ENCODE measurements at places on chromosomes 1 and 21.
A peak's percentile ranks its signal among the peaks of the same experiment; 100 is the strongest.

DNA sequence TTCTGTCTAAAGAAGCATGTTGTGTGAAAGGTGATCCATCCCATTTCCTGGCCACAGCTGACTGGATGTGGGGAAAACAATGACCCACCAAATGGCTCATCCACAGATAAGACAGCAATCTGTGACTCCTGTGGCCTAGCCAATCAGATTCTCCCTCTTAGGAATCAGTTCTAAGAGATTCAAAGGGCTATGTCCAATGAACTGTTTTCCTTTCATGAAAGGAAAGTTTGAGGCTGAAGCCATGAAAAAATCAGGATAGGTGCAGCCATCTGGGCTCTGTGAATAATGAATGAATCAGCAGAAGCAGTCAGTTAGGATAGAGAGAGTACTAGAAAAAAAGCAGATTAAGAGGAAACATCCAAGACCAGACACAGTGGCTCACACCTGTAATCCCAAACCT is 164.7 kb downstream of the NRIP1 start:
- DNase-seq = no peak

- no peak for DNase-seq
Observed at GRCh38 chr1:86380257-86380861, 15.8 kb downstream of the ODF2L start.

DNA sequence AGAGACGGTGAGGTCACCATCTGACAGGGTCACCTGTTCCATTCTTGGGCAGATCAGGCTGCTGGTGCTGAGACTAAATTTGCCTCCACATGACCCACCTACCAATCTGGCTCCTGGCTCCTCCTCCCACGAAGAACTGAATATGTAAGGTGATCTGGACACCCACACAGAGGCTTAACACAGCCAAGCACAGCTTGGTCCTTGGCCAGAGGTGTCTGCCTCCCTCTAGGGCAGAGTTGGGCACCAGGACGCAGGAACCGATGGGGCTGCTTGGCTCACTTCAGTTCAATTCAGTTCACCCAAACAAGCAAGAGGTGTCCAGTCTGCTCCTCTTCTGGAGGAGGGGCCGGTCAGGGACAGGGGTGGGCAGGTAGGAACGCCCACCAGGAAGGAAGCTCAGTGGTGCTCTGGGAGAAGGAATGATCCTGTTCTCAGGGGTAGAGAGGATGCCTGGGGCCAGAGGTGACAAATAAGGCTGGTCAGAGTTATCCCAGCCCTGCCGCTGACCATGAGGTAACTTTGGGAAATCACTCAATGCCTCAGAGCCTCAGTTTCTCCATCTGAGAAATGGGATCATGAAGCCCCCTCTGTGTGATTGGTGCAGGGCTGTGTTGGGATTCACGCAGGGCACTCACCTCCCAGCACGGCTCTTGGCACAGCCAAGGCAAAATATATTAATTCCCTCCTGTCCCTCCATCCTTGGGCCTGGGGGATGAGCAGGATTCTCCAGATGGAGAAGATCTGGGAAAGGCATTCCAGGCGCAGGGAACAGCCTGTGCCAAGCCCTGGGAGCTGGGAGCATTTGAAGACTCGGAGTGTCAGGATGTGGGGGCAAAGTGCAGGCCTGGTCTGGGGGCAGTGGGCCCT is 284.5 kb downstream of the PTPRU start:
- DNase-seq = no peak

- no peak for DNase-seq
Observed at GRCh38 chr1:59266180-59266926, 30.5 kb upstream of the FGGY start.

DNA sequence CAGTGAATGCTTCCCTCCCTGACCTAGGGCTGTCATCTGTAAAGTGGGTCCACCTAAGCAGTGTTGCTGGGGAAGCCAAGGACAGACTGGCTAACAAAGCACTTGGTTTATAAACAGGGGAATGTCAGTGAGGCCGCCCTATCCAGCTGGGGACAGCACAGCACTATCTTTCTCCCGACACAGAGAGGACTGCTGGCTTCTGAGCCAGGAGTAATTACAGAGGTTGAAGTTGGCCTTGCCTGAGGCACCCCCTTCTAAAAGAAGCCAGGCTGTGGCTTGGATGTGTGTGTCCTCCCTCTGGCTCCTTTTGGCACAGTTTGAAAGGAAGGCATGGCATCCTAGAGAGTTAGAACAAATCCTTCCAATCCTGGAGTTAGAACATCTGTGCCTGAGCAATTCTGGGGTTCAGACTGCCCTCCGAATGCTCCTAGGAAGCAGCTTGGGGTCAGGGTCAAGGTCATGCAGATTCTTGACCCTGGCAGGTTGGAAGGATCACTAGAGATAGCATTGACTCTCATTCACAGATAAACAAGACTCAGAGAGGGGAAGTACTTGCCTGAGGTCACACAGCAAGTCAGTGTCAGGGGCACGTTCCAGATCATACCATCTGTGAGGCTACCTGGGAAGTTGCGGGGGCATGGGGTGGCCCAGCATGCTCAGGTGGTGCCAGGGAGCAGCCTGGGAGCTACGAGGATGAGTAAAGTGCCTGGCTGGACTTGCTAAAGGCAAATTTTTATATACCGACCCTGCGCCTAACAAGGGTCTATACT is 1.3 kb upstream of the LDLRAP1 start:
- DNase-seq = no peak

DNA sequence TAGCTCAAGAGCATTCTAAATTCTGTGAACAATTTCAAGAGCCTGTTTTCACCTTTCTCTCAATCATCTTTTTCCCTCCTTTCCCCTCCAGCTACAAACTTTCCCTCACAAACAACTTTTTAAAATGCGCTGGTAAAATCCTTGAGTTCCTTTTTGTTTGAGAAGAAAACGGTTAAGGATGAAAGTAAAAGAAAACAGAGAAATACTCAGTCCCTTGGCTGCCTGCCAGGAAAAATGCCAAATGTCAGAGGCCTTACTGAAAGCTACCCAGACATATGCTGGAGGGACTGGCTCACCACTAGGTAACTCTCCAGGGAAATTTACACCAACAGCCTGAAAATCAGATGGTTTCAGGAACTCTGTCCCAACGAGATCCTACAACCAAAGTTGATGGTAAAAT is 11.0 kb upstream of the SERBP1 start:
- peak; percentile 2 for DNase-seq

DNA sequence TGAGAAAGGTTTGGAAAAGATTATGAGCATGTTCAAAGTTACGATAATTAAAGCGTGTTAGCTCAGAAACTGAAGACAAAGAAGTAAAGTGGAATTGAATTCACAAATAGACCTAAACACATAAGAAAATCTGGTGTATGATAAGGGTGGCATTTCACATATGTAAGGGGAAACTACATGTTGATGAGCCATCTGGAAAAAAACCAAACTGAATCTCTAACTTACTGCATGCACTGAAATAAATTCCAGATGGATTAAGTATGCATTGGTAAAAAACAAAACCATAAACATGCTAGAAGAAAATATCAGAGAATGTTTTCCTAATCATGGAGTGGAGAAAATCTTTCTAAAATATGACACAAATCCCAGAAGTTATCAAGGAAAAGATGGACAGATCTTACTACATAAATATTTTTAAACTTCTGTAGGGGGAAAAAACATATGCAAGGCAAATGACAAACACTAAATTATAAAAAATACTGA is 34.0 kb upstream of the CTPS1 start:
- no peak for DNase-seq

DNA sequence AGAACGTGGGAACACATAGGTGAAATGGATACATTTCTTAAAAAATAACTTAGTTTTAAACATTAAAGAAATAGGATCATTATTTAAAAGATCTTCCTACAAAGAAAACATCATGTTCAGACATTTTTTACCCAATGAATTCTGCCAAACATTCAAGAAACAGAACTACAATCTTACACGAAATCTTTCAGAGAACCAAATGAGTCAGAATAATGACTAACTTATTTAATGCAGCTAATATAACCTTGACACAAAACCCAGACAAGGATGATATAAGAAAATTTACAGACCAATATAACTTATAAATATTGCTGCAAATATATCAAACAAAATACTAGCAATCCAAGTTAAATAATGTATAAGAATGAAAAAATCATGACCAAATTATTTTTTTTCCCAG is 220.1 kb upstream of the KCNK2 start:
- no peak for DNase-seq

DNA sequence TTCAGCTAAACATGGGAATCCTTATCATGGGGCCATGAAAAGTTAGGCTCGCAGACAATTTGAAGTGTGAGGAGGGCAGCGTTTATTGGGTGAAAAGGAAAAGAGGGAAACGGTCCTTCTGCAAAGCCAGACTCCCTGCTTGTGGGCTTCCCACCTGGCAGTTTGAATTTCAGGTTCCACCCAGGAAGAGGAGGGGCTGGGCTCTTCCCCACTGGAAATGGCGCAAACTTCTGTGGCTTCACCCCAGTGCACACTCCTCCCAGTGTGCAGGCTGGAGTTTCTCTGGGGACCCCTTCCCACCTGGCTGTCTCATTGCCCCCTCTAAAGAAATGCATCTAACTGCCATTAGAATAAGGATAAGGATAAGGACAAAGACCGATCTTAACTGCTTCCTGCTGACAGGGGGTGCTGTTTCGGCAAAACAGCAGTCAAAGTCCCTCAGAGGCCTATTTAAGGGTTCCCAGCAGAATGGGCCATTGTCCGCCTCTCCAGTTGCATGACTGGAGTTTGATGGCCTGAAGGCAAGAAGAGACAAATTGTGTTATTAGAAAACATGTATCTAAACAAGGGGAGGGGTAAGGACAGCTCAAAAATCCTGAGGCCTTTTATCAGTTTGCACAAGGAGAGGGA is 20.4 kb downstream of the AIM2 start:
- no peak for DNase-seq

DNA sequence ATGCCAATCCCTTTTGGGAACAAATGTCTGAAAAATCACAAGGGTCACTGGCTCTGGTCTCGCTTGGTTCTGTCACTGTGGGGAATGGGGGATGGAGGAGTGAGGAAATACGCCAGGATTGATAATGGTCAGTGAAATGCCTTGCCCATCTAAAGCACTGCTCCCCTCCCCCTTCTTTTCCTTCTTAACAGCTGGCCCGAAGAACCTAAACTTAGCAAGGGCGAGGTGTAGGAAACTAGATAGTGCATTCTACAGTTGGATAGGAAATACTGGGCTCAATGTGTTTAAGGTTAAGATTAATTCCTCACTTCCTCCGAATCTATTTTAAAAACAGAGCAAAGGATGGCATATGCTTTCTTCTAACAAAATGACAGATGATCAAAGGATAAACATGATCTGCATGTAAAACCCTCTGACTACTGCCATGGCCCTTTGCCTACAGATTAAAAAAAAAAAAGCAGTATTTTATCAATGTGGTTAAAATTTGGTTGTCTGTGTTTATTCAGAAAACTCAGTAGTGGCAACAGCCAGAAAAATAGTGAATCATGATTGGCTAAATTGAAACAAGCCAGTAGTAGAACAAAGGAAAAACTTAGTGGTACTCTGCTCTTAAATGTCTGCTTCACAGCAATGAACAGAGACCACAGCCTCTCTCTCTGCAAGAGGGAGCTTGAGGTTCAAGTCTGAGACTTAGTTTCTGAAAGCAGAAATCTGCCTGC is 86.1 kb upstream of the VAV3 start:
- no peak for DNase-seq

DNA sequence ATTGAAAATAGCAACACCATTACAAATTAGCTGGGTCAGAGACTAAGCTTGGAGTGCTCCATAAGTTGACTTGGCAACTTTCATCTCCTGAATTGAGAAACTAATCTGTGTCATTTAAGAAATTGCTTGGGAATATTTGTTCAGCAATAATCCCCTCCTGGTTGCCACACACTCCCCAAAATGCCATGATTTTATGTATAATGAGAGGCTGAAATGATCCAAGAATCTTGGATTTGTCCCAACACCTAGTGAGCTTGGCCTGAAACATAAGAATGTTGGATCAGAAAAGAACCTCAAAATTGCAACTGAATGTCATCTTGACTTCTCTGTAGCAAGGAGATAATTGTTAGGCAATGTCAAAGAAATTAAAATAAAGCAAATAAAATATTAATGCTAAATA is 805.9 kb upstream of the ADAMTS5 start:
- DNase-seq = no peak

DNA sequence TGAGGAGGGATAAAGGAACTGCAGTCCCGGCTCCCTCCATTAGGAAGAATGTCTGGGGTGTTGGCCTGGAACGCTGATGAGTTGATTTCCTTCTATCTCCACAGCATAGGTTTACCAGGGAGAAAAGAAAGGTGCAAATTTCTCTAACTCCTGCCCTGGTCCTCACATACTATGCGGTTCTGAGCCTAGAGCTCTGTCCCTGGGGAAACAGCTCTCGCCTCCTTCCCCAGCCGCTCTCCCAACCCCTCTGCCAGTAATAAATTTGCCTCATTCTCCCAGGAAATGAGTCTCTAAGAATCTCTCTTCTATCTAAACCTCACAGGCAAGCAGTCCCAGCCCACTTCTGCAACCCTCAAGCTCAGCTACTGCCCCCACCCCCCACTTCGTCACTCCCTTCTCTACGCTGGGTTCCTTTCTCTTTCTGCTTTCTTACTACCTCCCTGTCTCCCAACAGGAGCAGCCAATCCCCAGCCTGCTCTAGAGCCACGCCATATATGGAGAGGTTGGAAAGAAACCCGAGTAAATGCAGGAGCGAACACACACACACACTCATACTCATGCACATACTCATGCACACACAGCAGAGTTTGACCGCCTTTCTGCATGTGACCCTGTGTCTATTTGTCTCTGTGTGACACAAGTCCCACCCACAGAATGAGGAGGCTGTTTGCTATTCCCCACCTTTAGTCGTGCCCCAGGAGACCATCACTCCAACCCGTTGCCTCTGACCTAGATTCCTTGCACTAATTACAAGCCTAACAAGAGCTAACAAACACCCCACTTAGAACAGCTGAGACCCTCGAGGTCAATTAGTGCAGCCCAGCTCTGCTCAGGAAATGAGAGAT is 13.4 kb downstream of the PLEKHO1 start:
- DNase-seq = peak; percentile 29

DNA sequence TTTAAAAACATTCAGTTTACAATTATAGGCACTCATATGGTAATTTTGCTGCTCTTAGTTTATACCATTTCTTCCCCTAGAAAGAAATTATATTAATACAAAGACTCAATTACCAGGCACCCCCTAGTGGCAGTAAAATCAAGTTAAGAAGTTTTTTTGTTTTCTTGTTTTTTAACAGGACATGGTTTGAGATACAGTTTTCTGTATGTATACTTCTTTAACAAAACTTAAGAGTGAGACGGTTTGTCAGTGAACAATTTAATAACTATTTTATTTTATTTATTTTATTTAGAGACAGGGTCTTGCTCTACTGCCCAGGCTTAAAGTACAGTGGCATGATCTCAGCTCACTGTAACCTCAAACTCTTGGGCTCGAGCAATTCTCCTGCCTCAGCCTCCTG is 224.6 kb downstream of the FAF1 start:
- DNase-seq = no peak

GRCh38 chr1:117290890-117291289 is 76.4 kb upstream of the MAN1A2 start:
- DNase-seq = no peak
